Esophagus squamous epithelium (tissue), 5 donors: ENCODE measurements at places on chromosomes 12 and 14. TPM values are rescaled to one million over a fixed set of nuclear protein-coding genes. Genes with fewer than 3 reads are reported as not detected.

DNA sequence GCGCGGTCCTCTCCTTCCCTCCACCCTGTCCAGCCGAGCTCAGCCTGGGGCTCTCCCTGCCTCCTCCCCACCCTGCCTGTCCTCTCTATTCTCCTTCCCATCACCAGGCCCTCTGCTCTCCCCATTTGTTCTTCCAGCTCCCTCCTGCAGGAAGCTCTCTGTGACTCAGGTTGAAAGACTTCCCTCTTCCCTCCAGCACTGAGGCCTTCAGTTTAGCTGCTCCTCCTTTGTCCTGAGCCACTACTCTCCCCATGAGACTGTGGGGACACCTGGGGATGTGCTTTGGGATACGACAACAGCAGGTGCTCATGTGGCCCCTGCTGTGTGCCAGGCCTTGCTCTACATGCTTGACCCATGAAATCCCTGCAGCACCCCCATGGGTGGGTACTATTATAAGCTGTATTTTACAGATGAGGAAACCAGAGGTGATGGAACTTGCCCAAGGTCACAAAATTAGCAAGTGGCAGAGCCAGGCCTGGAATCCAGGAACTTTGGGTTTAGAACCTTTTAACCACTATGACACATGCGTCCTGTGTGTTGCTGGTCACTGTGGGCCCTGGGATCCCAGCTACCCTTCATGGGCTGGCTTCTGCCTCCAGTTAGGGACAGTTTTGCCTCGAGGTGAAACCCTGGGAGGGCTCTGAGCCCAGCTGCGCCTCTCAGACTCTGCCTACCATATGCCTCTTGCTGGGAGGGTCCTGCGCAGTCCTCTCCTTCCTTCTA, 5.5 kb downstream of the KRT80 start:
- no peak for DNase-seq

DNA sequence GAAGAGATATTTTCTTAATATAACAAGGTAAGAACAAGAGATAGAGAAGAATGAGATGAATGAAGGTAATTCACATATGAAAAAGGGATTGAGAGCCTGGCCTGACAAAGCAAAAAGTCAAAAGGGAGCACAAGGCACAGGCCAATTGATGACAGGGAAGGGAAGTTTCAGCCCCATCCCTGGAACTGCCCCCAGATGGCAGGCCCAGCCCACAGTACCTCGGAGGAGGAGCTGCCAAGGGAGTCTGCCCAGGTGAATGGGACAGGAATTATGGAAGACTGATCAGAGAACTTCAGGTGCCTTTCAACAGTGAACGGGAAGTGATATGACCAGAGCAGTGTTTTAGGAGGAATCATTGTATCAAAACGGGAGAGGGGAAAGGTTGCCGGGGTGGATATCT, 15.7 kb downstream of the SNRPF start:
- no peak for DNase-seq

GRCh38 chr14:72892879-72893635, 844 bp downstream of the DPF3 start:
- no peak for DNase-seq

HECTD1 gene
- 250 TPM for total RNA-seq

GRCh38 chr14:31887929-31888580, 189.0 kb upstream of the ARHGAP5 start:
- DNase-seq = no peak

- DNase-seq = no peak
Measured at GRCh38 chr12:122333142-122334087, 67.1 kb upstream of the VPS33A start.

DNA sequence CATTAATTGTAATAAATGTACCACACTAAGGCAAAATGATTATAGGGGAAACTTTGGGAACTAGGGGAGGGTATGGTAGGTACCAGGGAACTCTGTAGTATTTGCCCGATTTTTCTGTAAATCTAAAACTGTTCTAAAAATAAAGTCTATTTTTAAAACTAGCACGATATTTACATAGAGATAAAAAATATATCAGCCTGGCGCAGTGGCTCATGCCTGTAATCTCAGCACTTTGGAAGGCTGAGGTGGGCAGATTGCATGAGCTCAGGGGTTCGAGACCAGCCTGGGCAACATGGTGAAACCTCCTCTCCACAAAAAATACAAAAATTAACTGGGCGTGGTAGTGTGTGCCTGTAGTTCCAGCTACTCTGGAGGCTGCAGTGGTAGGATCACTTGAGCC, 32.4 kb downstream of the TMEM116 start:
- no peak for DNase-seq

DNA sequence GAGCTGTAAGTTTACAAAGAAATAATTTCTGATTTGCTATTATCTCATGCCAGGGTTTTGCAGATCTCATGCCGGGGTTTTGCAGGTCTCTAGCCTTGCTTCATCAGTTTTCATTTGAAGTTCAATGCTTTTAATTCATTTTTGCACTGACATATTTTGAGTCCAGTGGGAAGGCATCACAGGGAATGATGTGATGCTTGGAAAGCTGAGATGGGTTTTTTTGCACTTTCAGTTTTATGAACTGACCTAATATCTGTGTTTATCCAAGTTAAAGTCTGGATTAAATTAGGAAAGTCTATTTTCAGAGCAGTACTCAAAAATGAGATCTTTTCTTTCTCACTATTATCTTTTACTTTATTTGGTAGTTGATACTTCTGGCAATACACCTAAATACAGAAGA, 23.6 kb upstream of the REP15 start:
- DNase-seq = no peak

DNA sequence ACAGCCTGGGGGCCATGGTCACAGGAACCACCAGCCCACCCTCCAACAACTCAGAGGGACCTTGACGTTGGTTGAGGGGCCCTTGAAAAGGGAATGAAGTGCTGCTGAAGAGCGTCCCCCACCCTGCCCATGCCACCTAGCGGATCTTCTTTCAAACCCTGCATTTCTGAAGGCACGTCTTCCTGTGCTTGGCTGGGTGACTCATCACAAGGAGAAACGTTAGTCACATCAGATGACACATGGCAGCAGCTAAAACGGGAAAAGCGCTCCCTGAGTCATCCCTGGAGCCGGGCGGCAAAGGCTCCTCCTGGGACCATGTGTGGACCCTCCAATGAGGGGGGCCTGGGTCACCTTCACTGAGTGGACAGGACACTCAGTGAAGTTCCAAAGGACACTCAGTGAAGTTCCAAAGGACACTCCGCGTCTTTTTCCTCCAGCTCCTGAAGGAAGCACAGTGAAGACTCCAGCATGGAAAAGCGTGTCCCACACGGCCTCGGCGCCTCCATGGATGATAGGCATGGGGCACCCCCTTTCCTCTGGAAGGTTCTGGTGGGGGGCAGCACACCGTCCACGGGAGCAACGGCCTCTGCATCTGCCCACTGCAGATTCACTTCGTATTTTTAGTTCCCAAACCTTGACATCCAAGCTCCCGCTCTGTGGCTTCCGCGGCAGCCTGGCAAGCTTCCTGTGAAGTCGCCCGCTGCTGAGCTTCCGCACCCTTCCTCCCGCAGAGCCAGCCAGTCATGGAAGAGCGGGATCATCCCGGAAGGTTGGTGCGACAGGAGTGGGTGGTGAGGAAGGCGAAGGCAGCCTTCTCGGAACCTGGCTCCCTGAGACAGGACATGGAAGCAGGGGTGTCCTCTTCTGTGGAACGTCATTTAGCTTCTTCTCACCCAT, 383.4 kb downstream of the VRK1 start:
- no peak for DNase-seq

WDR20 gene
- total RNA-seq = 21.9 TPM

- DNase-seq = no peak
Measured at GRCh38 chr12:57872362-57872761, 25.8 kb upstream of the CTDSP2 start.

DNA sequence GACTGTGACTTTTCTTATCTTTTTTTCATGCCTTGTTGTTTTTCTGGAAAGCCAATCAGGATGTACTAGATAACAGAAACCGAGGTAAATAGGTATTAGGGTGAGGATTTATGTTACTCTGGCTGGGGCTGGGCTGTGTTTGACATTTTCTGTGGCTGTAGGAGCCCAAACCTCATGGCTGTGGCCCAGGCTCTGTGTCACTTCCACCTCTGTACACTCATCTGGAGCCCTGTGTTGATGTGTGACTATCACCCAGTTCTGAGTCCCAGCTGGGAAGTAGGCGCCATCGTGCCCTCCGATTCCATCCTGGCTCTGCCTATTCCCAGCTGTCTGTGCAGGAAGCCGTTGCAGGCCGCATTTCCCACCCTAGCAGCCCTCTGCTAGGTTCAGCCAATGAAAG, 1.6 kb upstream of the HHIPL1 start:
- DNase-seq = no peak

RNF212B gene
- not detected for total RNA-seq

DNA sequence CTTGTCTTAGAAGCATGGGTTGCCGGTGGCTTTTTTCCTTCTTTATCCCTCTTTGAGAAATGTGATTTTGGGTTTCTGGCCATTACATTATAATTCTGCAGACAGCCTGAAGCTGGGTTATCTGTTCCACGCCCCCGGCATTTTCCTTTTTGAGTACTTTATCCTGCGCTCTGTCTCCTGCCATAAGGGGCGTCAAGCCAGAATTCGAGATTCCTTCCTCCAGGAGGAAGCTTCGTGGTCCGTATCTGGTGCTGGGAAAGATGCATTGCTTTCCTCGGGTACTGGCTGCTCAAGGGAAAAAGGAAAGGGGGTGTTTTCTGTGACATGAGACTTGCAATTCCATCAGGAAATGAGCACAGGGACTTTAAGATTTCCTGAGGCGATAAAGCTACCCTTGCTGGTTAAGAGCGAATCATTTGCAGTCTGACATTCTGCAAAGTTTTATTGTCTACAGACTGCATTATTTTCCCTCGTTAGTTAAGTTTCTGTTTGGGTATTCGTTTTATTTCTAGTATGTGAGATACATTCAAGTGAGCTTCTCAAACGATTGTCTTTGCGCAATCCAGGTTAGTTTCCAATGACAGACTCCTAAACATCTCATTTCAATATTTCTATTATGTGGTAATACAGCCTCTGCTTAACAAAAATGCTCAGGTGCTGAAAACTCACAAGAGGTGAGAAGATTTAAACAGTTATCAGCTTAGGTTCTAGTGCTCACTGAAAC, 694 bp downstream of the AKAP5 start:
- DNase-seq = no peak

GRCh38 chr14:73238424-73238852, 1.1 kb downstream of the PAPLN start:
- DNase-seq = no peak

DNA sequence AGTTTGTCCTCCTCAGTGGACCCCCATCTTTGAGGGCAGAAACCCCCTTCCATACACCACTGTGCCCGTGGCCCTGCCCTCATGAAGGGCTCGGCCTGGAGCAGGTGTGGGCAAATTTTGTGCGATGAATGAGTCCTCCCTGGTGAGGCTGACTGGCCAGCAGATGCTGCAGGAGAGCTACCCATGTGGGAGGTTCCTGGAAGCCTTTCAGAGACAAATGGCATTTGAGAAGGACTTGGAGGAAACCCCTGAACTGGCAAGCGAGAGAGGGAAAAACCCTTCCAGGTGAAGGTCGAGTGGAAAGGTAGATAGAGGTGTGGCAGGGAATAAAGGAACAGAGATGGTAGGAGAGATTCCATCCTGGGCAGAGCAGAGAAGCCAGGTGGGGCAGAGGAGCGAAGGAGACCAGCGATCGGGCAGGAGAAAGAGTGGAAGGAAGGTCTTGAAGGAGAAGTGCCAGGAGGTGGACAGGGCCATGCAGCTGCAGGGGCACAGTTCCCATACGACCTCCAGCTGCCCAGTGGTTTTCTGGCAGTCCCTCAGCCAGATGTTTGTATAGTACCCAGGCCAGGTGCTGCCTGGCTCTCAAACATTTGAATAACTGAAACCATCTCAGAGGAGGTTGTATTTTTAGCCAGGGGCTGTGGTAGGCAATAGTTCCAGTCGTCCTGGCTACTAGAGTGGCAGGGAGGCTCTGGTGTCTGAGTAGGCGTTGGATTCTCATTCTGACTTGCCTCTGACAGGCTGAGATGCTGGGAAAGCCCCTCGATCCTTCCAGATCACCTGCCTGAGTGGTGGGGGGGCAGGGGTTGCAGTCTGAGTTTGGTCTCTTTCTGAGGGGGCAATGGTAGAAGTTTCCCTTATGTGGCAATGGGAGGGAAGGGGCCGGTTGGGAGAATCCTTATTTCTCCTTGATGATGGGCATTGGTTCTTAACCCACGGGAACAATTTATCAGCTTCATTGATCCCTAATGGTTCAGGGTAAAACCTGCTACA, 40.1 kb downstream of the FBXL14 start:
- DNase-seq = no peak

- DNase-seq = no peak
Measured at GRCh38 chr12:10102322-10102721, 3.5 kb upstream of the CLEC1A start.

- no peak for DNase-seq
Measured at GRCh38 chr12:62924084-62924483, 10.9 kb downstream of the PPM1H start.

GRCh38 chr14:32925439-32925838, 13.2 kb upstream of the NPAS3 start:
- DNase-seq = no peak

RPGRIP1 gene
- total RNA-seq = not detected

GRCh38 chr12:116249938-116250337, 27.6 kb downstream of the MED13L start:
- no peak for DNase-seq

DNA sequence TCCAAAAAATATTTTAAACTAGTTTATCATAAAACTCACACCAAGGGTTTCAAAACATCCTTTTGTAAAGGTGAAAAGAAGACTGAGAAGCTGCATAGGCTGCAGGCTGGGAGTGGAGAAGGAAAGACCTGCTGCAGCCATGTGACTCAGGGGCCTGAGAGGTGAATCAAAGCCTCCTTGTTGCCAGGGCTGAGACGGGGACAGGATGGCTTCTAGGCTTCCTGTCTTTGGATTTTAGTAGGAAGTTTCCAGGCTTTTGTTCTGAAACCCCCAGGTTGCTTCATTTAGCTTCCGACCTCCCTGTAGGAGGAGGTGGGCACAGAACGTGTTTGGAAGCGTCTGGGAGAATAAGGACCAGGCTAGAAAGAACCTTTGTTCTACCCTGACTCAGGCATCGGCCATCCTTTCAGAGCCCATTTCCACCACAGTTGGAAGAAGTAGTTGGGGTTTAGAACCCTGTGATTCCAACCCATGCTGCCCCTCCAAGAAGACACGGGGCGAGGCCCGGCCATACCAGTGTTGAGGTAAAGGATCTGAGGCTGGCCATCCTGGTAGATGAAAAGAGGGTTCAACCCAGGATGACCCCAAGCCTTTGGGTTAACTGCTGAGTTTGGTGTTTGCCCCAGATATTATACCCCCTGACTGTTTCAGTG, 122.4 kb downstream of the SLC25A47 start:
- no peak for DNase-seq
